ENCODE measurements at places on chromosomes 2 and 18. TPM values are rescaled to one million over a fixed set of nuclear protein-coding genes. Genes with fewer than 3 reads are reported as not detected.

RAB27B gene
- polyA plus RNA-seq, result 6.7 TPM

CYP27C1 gene
- not detected for polyA plus RNA-seq

HOXD8 gene
- not detected for polyA plus RNA-seq

PROM2 gene
- not detected for polyA plus RNA-seq

GPR39 gene
- 2.0 TPM for polyA plus RNA-seq

MOCOS gene
- polyA plus RNA-seq, result not detected

ALPG gene
- polyA plus RNA-seq, result not detected

Measured in Purkinje cell (primary cell).